Activated T-cell treated with anti-CD3 and anti-CD28 coated beads for 24 hours (primary cell): ENCODE measurements at places on chromosomes 2 and 18.

- DNase-seq: no peak
Observed at GRCh38 chr2:176154576-176155252, 2.4 kb upstream of the HOXD3 start.

DNA sequence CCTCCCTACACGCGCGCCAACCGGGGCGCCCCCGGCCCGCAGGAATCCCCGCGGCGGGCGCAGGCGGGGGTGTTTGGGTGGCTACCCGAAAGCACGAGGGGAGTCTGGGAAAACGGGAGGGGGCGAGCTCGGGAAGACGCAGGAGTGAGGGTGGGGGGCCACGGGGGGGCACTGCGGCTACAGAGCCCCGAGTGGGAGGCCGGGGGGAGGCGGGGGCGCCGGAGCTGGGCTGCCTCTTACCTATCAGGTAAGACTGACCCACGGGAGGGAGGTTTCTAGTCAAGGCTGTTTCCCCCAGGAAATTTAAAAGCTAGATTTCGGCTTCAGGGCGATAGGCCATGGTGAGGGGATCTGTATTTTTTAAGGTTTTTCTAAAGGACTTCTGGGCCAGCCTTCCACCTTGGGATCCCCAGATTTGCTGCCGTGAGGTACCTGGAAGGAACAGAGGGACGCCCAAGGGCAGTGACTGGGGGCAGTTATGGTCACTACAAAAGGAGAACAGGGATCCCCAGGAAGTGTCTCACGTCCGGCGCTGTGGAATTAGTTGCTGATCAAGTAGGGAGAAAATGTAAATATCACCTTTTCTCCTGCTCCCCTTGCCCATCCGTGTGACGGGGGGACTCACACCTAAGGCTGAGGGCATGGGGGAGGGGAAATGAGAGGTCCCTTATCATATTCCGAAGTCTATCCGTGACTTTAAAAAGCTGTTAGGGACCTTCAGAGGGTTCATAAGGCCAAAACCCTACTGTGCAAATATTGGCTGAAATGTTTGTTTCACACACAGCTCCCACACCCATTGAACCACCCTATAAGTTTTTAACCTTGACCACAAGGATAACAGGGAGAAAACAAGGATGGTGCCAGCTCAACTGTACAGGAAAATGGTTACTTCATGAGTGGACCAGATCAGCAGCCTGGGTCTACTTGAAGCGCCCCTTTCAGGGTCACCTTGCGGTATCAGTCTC, 638 bp upstream of the IRS1 start:
- no peak for DNase-seq

DNA sequence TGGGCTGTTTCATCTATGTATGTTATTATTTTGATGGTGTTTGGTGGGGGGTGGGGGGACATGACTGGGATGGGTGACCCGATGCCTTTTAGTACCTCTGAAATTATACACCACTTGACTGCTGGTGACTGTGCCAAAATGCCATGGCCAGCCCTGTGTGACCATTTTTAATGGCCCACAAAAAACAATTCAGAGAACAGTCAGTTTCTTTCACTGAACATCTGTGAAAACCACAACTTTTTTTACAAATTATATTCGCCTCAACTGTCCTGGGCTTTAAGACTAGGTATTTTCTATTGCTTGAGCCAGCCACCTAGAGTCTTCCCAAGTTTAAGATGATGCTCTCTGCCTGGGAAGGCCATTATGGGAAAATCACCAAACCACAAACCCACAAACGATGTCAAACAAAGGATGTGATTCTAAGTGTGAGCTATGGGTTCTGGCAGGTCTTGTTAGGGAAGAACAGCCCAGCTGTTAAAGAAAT, 33.9 kb downstream of the FN1 start:
- no peak for DNase-seq

- DNase-seq: no peak
Observed at GRCh38 chr18:50629148-50629631, 69.3 kb downstream of the MAPK4 start.

- DNase-seq: no peak
Observed at GRCh38 chr2:73915437-73915993, 11.2 kb upstream of the DGUOK start.

- DNase-seq: no peak
Observed at GRCh38 chr2:26169226-26169625, 3.7 kb upstream of the GAREM2 start.

DNA sequence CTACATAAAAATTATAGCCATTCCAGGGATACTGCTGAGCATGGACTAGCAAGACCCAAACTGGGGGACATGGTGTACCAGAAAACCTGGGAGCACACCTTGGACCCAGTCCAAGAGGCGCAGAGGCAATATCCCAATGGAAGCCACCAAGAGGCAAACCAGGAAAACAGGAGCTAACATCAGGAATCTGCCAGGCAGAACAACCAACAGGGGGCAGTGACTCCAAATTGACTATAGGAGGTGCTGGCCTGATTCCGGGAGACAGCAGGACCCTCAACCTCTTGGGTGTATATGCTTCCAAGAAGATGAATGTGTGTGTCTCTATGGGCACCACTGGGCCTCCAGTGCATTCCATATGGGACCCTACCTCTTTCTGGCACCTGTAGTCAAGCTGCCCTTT, 172.7 kb upstream of the ARL4C start:
- no peak for DNase-seq

GRCh38 chr2:44912660-44913059, 28.8 kb upstream of the SIX3 start:
- DNase-seq: no peak

DNA sequence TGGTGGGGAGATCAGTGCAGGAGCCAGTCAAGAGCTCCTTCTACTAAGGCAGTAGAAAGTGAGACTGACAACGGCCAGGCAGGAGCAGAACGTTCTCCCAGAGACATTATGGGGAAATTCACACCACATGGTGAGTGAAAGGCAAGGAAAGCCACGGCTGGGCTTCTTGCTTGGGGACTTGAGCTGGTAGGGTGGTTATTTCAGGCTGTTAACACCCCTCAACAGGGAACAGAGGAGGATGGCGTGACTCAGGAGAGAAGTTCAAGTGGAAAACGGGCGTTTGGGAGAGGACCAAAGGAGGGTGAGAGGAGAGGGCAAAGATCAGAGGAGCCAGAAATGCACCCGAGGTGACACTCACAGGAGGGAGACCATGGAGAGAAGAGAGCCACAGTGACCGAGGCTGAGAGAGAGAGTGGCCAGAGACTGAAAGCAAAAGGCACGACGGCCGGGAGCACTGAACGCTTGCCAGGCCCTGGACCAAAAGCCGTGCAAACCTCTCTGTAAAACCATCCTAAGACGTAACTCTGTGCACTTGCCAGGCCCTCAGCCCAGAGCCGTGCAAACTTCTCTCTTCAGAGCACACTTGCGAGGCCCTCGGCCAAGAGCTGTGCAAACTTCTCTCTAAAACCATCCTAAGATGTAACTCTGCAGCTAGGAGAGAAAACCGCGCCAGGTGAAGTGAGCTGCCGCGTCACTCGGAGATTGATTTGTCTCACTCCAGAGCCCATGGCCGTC, 7.7 kb downstream of the TPO start:
- no peak for DNase-seq

DNA sequence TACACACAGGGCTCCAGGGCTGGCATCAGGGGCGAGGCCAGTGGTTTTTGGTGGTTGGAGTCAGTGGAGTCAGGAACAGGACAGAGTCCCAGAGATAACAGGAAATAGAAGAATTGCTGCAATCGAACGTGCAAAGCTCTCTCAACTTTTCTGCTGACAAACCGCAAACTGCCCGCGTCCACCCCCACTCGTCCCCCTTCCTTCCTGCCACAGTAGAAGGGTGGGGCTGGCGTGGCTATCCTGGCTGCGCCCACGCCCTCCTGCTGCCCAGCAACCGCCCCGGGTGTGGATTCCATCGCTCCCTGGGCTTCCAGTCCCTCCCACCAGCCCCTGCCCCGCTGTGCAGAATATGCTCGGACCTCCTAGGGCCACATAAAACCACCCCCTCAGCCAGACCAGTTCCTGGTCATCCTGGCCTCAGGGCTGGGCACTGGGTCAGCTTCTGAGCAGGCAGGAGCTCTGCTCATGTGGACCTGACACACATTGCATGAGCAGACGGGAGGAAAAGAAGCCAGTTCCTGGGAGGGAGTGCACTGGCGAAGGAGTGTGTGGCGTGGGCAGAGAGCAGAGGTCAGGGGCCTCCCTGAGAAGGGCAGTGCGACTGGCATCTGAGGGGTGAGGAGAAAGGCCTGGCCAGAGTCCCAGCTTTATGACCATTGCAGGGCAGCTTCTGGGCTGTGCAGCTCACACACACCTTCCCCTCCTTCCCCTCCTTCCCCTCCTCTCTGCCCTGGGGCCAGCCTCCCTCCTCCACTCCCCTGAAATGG, 85.4 kb upstream of the ATG16L1 start:
- DNase-seq: no peak

DNA sequence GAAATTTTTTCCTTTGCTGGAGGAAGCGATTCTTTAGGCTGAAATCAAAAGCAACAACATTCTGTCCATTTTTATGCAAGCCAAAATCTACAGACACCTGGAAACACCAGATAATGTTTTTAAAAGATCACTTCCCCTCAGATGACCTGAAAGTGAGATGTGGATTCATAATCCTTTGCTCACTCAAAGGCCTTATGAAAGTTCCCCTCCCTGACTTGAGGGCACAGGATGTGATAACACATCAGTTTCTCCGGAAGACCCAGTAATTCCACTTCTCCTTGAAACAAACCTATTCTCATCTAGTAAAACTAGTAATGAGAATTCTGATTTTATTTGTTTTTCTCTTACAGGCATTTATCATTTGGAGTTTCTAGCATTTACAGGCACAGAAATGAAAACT, 218.3 kb upstream of the RND3 start:
- DNase-seq: no peak

DNA sequence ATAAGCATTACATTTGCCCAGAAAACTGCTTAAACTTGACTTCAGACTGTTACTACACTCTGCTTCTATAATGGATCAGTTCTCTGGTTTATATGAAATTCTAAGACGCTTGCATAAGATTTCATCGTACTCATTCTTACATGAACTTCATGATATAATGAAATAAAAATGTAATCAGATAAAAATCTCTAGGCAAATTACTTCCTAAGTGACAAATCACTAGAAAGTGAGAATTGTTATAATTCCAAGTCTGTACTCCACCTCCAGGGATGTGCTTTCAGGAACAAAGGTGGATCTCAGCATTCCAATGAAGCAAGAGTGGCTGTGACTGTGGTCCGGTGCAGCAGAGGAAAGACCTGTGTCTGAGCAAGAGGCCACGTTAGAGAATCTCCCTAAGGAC, 226.2 kb downstream of the PIEZO2 start:
- no peak for DNase-seq

DNA sequence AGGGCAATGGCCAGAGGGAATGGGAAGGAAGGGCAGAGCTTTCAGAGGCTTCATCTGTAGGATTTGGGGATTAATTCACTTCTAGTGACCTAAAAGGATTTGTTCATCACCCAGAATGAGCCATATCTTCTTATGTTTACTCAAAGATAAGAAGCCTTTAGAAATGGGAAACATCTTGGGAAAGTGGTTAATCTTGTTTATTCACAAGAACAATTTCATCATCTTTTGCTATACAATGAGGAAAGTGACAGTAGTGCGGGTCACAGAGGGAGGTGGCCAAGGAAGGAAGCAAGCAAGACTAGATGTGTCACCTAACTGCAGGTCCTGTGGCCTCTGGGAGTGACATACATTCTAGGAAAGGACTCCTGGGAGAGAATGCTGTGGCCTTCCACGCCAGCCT, 140.4 kb upstream of the ALPP start:
- DNase-seq: no peak

GRCh38 chr18:25349926-25350487, 2.0 kb downstream of the ZNF521 start:
- no peak for DNase-seq

GRCh38 chr18:44761812-44762211, 81.1 kb downstream of the SETBP1 start:
- no peak for DNase-seq

DNA sequence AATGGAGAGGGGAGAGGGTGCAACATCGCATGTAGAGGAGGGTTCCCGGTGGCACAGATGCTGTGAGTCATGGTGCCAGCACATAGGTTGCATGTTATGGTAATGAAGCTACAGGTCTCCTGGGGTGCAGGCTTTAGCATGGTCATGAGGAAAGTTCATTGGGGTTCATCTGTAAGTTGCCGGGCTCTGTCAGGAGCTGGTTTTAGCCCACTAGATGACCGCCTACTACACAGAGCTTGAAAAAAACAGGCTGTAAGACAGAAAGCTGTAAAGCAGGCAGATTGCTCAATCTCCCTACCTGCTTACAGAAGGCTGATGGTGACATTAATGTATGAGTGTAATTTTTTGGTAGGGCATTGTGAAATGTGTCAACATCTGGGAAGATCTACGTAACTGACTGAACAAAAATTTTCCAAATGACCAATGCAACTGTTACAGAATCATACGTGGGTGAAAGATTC, 23.9 kb downstream of the DYSF start:
- DNase-seq: no peak

DNA sequence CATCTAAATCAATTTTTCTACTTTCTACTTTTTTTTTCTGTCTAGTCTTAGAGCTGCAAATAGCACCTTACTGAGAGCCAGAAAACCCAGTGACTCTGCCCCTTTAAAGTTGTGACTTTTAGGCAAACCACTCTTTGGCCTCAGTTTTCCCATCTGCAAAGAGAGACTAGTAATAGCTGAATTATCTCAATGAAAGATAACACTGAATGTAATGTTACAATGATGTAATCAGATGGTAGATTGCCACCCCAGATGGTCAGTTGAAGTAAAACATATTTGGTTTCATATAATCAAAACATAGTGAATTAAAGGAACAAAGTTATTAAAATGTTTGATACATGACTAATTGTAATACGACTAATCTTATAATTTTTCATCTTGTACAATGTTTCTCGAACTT, 5.0 kb upstream of the APCDD1 start:
- no peak for DNase-seq

DNA sequence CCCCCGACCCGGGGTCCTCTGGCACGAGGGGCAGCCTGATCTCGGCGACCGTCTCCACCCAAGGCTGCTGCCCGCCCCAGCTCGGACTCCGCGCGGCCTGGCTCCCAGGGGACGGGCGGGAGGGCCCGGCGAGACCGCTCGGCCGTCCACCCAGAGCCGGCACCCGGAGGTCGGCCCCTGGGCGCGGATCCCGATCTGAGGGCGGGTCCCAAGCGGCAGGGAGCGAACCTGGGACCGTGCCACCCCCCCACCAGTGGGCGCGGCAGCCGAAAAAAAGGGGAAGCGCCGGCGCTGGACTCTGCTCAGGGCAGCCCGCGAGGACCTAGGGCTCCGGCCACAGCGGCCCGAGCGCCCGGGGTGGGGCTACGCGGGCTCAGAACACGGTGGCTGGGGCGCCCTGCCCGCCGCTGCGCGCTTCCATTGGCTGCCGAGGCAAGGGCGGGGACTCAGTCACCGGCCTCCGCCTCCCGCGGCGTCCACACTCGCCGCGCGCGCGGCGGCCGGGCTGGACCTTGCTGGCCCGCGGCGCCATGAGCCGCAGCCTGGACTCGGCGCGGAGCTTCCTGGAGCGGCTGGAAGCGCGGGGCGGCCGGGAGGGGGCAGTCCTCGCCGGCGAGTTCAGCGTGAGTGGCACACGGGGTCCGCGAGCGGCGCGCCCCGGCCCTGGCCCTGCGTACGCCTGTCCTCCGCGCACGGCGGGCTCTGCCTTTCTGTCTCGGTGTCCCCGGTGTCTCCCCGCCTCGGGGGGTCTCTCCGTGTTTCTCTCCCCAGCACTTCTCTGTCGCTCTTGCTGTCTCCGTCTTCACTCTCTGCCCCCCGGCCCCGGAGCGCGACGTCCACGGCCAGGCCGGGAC, at the start of gene PTPN18:
Gene PTPN18, plus strand, starts transcription at position 479 of the 854 bp plus-strand sequence. Its CDS starts 52 bp downstream, at position 531.
- no peak for DNase-seq

GRCh38 chr18:63892566-63892965, 5.1 kb downstream of the SERPINB2 start:
- no peak for DNase-seq
